A549 treated with AZD2906 at 1 μM for 4 hours (cell line): ENCODE measurements at places on chromosomes 4 and X. TPM values are rescaled to one million over a fixed set of nuclear protein-coding genes. Genes with fewer than 3 reads are reported as not detected.

CTAG2 gene
- total RNA-seq = not detected in 5 replicates

MSANTD1 gene
- total RNA-seq = 0.06 to 0.14 TPM (median 0.11 TPM) in 5 replicates

SLC25A53 gene
- total RNA-seq = 3.2 to 4.2 TPM (median 3.4 TPM) in 5 replicates

TCEAL2 gene
- not detected in 5 replicates for total RNA-seq

GLRA2 gene
- not detected in 5 replicates for total RNA-seq

NPNT gene
- total RNA-seq = 0.28 to 0.72 TPM (median 0.42 TPM) in 5 replicates

KDR gene
- 0.07 to 0.14 TPM (median 0.10 TPM) in 5 replicates for total RNA-seq

GPR82 gene
- not detected in 5 replicates for total RNA-seq

STARD8 gene
- total RNA-seq = 1.0 to 1.8 TPM (median 1.5 TPM) in 5 replicates

SMIM43 gene
- total RNA-seq = 0.11 to 0.29 TPM (median 0.23 TPM) in 5 replicates

RAI2 gene
- 0.14 to 0.21 TPM (median 0.17 TPM) in 5 replicates for total RNA-seq

HTN3 gene
- not detected in 5 replicates for total RNA-seq

RPGR gene
- total RNA-seq = 13.8 to 17.9 TPM (median 14.7 TPM) in 5 replicates
